Mesothelial cell of epicardium (in vitro differentiated cells): ENCODE measurements at places on chromosomes 3 and 15. TPM values are rescaled to one million over a fixed set of nuclear protein-coding genes. Genes with fewer than 3 reads are reported as not detected.
A peak's percentile ranks its signal among the peaks of the same experiment; 100 is the strongest.

NPAP1 gene
- 0.47 to 0.60 TPM (median 0.51 TPM) in 3 replicates for total RNA-seq

- no peaks in the 10 kb centered on the region for H3K36me3 ChIP-seq
- no peak overlapping the region for H3K27ac ChIP-seq
- no peak for DNase-seq
- no peaks in the 10 kb centered on the region for H3K27me3 ChIP-seq
- no peak overlapping the region for H3K4me3 ChIP-seq
- peaks cover 36% of the 10 kb centered on the region for H3K4me1 ChIP-seq
These were observed 27.6 kb downstream of the POPDC2 start for GRCh38 chr3:119632829-119633228.

GRCh38 chr3:150218236-150218635 lies 189.9 kb upstream of the TSC22D2 start:
- H3K4me3 ChIP-seq, result no peak overlapping the region
- peaks cover 2% of the 10 kb centered on the region for H3K27me3 ChIP-seq
- no peak overlapping the region for H3K27ac ChIP-seq
- DNase-seq, result no peak
- H3K4me1 ChIP-seq, result peaks cover 21% of the 10 kb centered on the region

FBXW12 gene
- 0.47 to 0.66 TPM (median 0.51 TPM) in 3 replicates for total RNA-seq

RPUSD2 gene
- total RNA-seq, result 11.9 to 14.5 TPM (median 13.0 TPM) in 3 replicates

GRCh38 chr3:6516143-6516542 lies 344.8 kb upstream of the GRM7 start:
- no peaks in the 10 kb centered on the region for H3K36me3 ChIP-seq
- DNase-seq, result no peak
- H3K4me1 ChIP-seq, result peaks cover 2% of the 10 kb centered on the region
- H3K27ac ChIP-seq, result no peak overlapping the region

DNA sequence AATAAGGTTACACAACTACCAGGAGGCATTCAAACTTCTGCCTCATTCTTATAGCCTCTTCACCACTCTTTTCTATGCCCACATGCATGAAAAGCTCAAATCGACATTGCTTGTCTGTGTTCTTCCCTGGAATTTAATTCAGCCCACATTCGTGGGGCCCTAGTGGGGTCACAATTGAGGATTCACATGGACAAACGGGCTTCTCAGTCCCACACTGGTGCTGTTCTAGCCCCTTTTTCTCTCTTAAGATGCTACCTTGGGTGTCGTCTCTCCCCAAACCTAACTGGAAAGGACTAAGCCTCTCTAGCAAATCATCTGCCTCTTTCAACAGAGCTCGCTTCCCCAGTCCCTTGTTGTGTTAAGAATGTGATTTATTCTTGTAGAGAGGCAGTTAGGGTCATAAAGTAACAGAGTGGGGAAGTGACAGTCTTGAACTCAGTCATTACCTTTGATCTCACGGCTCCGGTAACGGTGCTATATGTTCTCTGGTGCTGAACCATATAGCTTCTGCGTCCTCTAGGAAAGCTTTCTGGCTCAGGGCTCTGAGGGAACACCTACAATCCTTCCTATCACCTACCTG lies 4.9 kb downstream of the LPP start:
- H3K27ac ChIP-seq, result no peak overlapping the region
- peaks cover 34% of the 10 kb centered on the region for H3K4me1 ChIP-seq
- no peaks in the 10 kb centered on the region for H3K27me3 ChIP-seq
- no peak for DNase-seq
- no peak overlapping the region for H3K4me3 ChIP-seq

CP gene
- 22.6 to 28.4 TPM (median 24.2 TPM) in 3 replicates for total RNA-seq

GRCh38 chr15:71596672-71597071 lies 213.7 kb upstream of the NR2E3 start:
- H3K27ac ChIP-seq, result peak overlapping the region; percentile 83
- H3K36me3 ChIP-seq, result peaks cover 4% of the 10 kb centered on the region
- DNase-seq, result no peak
- H3K27me3 ChIP-seq, result no peaks in the 10 kb centered on the region
- no peak overlapping the region for H3K4me3 ChIP-seq
- H3K4me1 ChIP-seq, result peaks cover 22% of the 10 kb centered on the region

DNA sequence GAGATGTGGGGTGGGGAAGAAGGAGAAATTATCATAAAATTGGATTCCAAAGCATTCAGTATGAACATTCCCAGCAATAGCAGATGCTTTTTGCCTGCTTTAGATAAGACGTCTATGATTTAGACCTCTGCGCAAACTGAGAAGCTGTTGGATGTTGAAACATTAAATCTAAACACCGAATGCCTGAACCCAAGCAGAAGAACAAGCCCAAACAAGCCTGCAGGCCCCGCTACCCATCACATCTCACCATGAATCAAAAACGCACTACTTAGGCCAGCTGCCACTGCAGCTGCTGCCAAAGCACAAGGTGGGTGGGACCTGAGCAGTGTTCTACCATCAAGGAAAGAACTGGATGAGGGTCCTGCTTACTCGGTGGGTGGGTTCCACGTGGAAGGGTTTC lies 24.4 kb upstream of the THBS1 start:
- no peaks in the 10 kb centered on the region for H3K27me3 ChIP-seq
- no peak overlapping the region for H3K4me3 ChIP-seq
- H3K36me3 ChIP-seq, result no peaks in the 10 kb centered on the region
- peak overlapping the region; percentile 6 for H3K27ac ChIP-seq
- DNase-seq, result no peak
- peaks cover 36% of the 10 kb centered on the region for H3K4me1 ChIP-seq

- no peak for DNase-seq
- no peaks in the 10 kb centered on the region for H3K27me3 ChIP-seq
- H3K4me3 ChIP-seq, result no peak overlapping the region
- H3K36me3 ChIP-seq, result no peaks in the 10 kb centered on the region
These were observed 285.8 kb upstream of the SEMA6D start for GRCh38 chr15:47431501-47431900.

ZNF385D gene
- total RNA-seq, result 1.9 to 3.7 TPM (median 2.6 TPM) in 3 replicates

COL6A6 gene
- 13.3 to 14.0 TPM (median 13.7 TPM) in 3 replicates for total RNA-seq

- no peaks in the 10 kb centered on the region for H3K4me1 ChIP-seq
- H3K27me3 ChIP-seq, result no peaks in the 10 kb centered on the region
- no peak overlapping the region for H3K4me3 ChIP-seq
- H3K36me3 ChIP-seq, result no peaks in the 10 kb centered on the region
- no peak overlapping the region for H3K27ac ChIP-seq
These were observed 34.7 kb upstream of the PDE8A start for GRCh38 chr15:84946772-84947489.

- H3K4me3 ChIP-seq, result peak overlapping the region; percentile 88
- no peak for DNase-seq
- H3K27ac ChIP-seq, result peak overlapping the region; percentile 79
- peaks cover 38% of the 10 kb centered on the region for H3K4me1 ChIP-seq
- no peaks in the 10 kb centered on the region for H3K27me3 ChIP-seq
These were observed 2.8 kb downstream of the DUSP7 start for GRCh38 chr3:52053307-52054304.

DNA sequence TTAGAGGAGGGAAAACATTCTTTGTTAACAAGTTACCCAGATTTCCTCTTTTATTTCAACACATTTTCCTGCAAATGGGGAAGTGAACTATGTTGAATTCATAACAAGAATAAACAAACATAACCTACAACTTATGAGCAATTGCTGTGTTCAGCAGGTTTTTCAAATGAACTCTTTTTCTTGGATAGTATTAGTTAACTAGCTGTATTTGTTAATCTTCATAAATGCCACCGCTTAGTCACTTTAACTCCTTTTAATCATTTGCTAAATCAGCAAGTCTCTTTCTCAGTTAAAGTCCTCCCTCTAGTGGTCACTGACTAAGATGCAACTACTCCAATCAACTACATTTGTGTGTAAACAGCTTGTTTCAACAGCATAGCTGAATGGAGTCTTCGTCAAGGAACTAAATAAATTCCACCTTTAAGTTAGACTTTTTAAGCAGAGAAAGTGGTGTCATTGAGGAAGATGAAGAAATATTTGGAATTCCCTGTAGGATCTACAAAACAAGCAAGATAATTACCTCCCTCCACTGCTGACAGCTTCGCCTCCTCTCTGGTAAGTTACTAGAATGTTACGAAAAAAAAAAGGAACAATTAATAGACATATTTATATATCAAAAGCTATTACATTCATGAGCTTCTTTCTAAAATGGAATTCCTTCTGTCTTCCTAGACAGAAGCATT lies 1122.0 kb downstream of the ROBO1 start:
- no peak for DNase-seq
- H3K4me3 ChIP-seq, result no peak overlapping the region
- no peaks in the 10 kb centered on the region for H3K27me3 ChIP-seq
- peak overlapping the region; percentile 44 for H3K27ac ChIP-seq

BCL2A1 gene
- total RNA-seq, result 0.23 to 0.71 TPM (median 0.49 TPM) in 3 replicates

DNA sequence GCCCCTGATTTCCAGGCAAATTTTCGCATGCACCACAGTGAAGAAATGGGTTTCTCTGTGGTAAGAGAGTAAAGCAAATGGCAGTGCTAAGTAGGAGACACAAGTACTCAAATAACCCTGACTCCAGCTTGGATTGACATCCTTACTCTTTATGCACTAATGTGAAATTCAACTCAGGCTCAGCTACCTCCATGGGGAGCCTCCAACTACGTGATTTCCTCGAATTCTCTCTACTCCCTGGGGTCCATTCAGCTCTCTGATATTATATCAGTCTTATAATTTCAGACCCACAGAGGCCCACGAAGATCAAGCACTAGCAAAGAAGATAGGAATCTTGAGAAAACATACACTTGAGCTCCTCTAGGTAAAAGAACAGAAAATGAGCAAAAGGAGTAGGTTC lies 407.6 kb upstream of the CCDC54 start:
- no peak for DNase-seq
- peak overlapping the region; percentile 65 for H3K27ac ChIP-seq
- peaks cover 29% of the 10 kb centered on the region for H3K4me1 ChIP-seq
- H3K4me3 ChIP-seq, result no peak overlapping the region
- peaks cover 2% of the 10 kb centered on the region for H3K36me3 ChIP-seq

ISL2 gene
- total RNA-seq, result 1.2 to 1.5 TPM (median 1.2 TPM) in 3 replicates

- no peaks in the 10 kb centered on the region for H3K4me1 ChIP-seq
- peaks cover 51% of the 10 kb centered on the region for H3K36me3 ChIP-seq
- no peak overlapping the region for H3K4me3 ChIP-seq
- no peak for DNase-seq
- no peaks in the 10 kb centered on the region for H3K27me3 ChIP-seq
These were observed 69.4 kb downstream of the ARNT2 start for GRCh38 chr15:80473286-80474223.

CFAP20DC gene
- total RNA-seq, result 5.4 to 6.3 TPM (median 6.1 TPM) in 3 replicates

CDC25A gene
- 12.1 to 13.1 TPM (median 13.0 TPM) in 3 replicates for total RNA-seq

- DNase-seq, result no peak
- H3K36me3 ChIP-seq, result peaks cover 6% of the 10 kb centered on the region
- H3K4me1 ChIP-seq, result peaks cover 28% of the 10 kb centered on the region
- no peaks in the 10 kb centered on the region for H3K27me3 ChIP-seq
These were observed 933 bp upstream of the APEH start for GRCh38 chr3:49673121-49673714.

CXCR6 gene
- total RNA-seq, result not detected in 3 replicates

WDR93 gene
- 0.34 to 0.54 TPM (median 0.40 TPM) in 3 replicates for total RNA-seq

GOLGA6A gene
- 0.20 to 0.94 TPM (median 0.29 TPM) in 3 replicates for total RNA-seq

GRCh38 chr3:73509816-73510215 lies 114.9 kb downstream of the PDZRN3 start:
- no peak overlapping the region for H3K4me3 ChIP-seq
- DNase-seq, result no peak
- H3K4me1 ChIP-seq, result peaks cover 52% of the 10 kb centered on the region
- H3K27me3 ChIP-seq, result no peaks in the 10 kb centered on the region
- no peaks in the 10 kb centered on the region for H3K36me3 ChIP-seq
- peak overlapping the region; percentile 52 for H3K27ac ChIP-seq

DNA sequence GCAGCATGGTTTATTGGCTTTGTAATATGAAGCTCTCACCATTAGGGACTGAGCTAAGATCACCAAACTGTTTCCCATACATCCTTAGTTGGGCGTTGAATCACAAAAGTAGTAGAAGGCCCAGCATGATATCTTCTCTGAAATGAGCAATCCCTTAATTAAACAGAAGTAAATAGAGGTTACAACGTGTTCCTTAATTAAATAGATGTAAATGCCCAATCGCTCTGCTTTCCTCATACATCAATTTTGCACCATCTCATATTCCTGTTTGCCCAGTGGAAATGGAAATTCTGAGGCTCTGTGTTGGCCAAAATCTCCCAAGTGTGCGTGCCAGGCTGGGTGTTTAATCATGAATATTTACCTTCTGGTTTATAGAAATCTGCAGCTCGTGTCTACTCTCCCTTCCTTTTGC lies 107.4 kb upstream of the FOXB1 start:
- DNase-seq, result no peak
- H3K4me3 ChIP-seq, result no peak overlapping the region

USP13 gene
- 10.3 to 11.3 TPM (median 10.6 TPM) in 3 replicates for total RNA-seq

SLC12A1 gene
- 0.13 to 0.31 TPM (median 0.14 TPM) in 3 replicates for total RNA-seq
